ENCODE measurements at places on chromosomes 5 and 9.

GRCh38 chr9:135989157-135989556, 28.0 kb upstream of the UBAC1 start:
- no peak for DNase-seq

- no peak for DNase-seq
Measured at GRCh38 chr5:170563824-170564567, 60.2 kb downstream of the KCNIP1 start.

GRCh38 chr9:26324786-26325443, 567.7 kb downstream of the CAAP1 start:
- no peak for DNase-seq

- DNase-seq: no peak
Measured at GRCh38 chr5:143573568-143574170, 170.2 kb upstream of the NR3C1 start.

GRCh38 chr5:169064093-169064492, 236.8 kb downstream of the SLIT3 start:
- no peak for DNase-seq

DNA sequence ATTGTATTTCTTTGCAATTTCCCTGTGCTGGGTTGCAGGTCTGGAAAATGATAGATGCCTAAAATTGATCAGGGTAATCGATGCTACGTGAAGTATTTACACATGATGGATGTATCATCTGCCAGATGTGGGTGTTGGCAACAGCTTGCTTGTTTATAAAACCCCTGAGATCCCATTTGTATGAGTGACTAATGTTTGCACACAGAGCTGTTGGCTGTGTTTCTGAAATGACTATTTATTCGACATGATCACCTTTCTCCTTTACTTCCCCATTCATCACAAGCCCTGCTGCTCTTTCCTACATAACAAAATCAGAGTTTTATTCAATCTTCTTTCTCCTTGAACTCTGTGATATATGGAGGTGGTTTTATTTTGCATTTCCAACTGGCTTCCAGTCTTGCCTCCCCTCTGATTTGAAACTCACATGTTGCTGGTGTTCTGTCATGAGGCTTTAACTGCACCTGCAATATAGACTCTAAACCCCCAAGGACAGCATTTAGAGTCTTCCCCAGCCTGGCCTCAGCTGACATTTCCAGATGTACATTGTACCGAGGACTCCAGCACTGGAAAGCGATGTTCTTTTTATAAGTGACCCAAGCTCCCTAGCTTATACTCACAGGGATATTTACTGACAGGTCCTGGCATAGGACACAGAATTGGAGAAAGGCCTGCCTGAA, 50.7 kb upstream of the SHB start:
- DNase-seq: no peak

- no peak for DNase-seq
Measured at GRCh38 chr9:71620746-71621145, 147.6 kb downstream of the CEMIP2 start.

DNA sequence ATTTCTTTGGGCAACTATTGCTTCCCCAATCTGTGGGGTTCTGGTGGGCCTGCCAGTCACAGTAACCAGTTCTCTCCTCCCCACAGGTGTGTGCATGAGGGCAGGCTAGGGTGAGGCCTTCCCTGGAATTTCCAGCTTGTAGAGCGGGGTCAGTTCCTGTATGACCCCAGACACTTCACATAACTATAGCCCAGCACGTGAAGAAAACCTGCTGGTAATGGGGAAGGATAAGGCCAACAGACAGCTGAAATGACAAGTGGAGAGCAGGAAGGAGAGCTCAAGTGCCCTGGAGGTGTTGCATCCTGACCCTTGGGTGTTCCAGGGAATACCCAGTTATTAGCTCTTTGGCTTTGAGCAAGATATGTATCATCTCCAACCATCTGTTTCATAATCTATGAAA, 142.2 kb downstream of the CDC42SE2 start:
- DNase-seq: no peak

- no peak for DNase-seq
Measured at GRCh38 chr9:96073531-96074480, 198.3 kb downstream of the ERCC6L2 start.

DNA sequence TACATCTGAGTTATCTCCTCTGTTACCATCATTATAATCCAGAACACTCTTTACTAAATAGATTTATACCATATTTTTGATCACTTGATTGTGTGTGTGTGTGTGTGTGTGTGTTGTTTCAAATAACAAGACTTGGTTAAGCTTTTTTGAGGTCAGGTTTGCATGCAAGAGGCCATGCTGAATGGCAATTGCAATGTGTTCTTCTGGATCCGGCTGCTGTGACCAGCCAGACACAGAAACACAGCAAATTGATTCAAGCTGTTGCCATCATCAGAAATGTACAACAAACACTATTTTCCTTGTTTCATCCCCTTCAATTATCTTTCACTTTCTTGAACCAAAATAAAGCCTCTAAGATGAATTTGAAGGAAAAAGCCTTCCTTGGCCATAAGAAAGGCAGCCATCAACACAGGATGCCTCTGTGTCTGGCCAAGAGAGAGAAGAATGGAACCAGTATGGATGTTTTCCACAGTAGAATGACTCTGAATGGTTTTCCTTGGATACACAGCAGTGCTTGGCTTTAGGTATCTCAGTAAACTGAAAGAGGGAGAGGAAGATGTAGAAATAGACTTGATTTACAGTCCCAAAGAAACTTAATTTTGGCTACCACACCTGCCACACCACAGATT, 53.9 kb downstream of the DPYSL3 start:
- DNase-seq: no peak

GRCh38 chr9:115161446-115161845, 43.5 kb upstream of the TNC start:
- DNase-seq: no peak

DNA sequence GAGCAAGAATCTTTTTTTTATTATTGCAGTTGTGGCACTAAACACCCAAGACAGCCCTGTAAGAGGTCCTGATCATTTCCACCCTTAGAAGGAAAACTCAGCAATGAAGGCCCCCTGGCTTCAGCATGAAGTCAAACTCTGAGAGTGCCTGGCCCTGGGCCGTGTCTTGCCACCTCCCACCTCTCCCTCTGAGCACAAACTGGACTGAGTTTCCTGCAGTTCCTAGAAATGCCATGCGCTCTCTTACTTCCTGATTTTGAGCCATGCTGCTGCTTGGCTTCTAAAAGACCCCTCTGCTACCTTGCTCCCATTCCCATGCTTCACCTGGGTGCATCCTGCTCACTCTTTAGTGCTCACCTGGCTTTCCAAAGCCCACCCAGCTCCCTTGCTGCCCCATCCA, 140.4 kb upstream of the KLF9 start:
- DNase-seq: no peak

- DNase-seq: no peak
Measured at GRCh38 chr5:41851116-41851515, 19.1 kb downstream of the OXCT1 start.

DNA sequence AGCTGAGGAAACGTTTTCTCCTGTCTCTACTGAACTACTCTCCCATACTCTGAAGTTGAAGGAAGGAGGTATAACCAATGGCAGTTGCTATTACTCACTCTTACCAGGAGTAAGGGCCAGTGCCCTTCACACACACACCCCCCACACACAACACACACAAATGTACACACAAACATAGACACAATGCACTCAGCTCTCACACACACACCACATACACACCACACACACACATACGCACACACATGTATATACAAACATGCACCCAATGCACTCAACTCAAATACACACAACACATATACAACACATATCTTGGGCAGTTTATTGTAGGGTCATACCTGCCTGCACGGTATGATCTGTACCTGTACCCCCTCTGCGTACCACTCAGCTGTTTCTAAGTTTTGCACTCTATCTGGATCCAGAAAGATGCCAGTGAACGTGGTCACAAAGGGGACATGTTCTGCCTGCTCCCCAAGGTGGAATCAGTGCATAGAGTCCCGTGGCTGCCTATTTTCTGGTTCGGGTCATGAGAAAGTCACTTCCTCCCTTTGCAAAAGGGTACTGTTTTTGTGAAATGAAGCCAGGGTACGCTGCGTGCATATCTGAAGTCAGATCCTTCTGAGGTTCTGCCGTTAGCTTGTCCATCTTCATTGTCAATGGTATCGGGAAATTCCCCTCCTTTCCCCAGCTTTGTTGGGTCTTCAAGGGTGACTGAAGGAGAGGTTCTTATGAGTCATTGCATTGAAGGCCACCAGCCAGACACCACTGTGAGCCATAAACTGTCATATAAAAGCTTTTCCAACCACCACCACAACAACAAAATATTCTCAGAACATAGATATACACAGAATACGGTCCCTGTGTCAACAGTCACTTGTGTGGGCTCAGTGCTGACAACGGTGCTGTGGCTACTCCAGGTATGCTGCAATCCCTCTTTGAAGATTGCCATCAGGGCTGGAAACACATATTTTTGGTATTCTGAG, 131.9 kb downstream of the UGCG start:
- DNase-seq: no peak

DNA sequence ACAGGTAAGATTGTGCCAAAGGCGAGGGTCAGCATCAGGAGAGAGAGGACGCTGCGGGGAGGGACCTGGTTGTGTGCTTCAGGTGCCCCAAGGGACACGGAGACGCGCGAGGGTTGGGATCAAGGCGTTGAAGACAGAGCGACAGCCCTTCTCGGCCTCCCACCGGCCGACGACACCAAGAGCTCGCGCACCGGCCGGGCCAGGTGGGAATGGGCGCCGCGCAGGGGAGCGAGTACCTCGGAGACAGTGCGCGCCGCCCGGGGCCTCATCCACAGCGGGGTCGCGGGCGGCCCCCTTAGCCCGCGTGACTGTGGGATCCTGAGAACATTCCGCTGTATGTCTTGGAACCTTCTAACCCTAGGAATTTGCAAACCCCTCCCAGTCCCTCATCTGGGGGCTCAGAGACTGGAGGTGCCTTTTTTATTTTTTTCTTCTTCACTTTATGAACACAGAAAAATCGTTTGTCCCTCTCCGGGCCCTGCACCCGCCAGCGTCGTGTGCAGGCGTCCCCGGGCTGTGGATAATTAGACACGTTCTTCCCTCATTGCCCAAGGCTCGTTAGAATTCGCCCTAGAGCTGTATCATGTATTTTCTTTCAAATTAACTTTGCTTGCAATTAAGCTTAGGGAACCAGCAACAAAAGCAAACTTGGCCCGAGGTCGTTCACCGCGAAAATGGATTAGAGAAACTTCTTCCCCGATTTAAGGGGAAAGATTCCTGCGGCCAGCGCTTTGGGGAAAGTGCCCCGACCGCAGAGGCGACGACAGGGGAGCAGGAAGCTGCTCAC, 4.8 kb downstream of the FOXE1 start:
- DNase-seq: no peak

- no peak for DNase-seq
Measured at GRCh38 chr9:20698782-20699181, 14.7 kb downstream of the FOCAD start.

GRCh38 chr9:34079181-34079580, 30.5 kb upstream of the UBAP2 start:
- no peak for DNase-seq

GRCh38 chr5:131180407-131180806, 9.7 kb downstream of the LYRM7 start:
- DNase-seq: no peak

GRCh38 chr5:76789991-76790581, 28.7 kb upstream of the F2RL1 start:
- DNase-seq: no peak

DNA sequence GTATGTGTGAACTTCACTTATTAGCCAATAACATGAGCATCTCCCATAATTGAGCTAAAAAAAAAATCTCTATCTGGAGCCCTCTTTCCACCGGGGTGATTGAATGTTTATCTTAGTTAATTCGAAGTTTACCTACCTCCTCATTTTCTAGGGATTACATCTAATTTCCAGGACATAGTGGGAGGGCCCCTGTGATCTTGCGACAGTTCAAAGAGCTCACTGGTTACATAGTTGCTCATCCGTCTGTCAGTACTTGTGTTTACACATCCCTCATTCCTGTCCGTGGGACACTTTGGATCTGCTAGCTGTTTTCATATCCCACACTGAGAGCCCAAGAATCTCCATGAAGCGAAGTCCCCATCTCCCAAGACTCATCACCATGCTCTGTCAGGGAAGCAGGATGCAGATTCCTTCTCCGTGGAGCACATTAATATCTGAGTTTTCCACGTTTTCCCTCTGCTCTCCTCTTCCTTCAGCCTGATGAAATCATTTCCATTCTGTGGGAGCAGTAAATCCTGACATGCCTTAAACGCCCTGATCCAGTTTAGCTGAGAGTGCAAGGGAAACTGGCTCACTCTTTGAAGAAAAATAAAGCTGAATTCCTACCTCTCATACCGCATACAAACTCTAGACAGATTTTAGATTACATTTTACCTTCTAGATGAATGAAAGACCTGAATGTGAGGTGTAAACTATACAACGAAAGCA, 10.2 kb upstream of the SFXN1 start:
- DNase-seq: no peak

- no peak for DNase-seq
Measured at GRCh38 chr5:149486726-149487635, 64.3 kb downstream of the CSNK1A1 start.

DNA sequence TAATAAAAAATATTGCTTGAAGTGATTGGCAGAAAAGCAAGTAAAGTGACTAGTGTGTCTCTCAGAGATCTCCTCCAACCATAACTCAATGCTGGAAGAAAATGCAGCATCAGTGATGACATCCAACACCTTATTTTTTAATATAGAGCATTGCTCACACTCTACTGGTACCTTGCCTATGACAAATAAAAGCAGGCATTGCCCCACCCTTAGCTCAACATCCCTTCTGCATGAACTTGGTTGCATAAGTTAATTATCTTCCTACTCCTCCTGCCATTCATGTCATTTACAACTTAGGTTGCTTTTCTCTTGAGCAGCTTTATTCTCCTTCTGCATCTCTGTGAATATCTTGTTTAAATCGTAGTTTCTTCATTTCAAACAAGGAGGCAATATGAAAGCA, 41.2 kb downstream of the FEM1C start:
- no peak for DNase-seq

- peak; percentile 28 for DNase-seq
Measured at GRCh38 chr5:55187370-55187769, 14.4 kb upstream of the CDC20B start.

DNA sequence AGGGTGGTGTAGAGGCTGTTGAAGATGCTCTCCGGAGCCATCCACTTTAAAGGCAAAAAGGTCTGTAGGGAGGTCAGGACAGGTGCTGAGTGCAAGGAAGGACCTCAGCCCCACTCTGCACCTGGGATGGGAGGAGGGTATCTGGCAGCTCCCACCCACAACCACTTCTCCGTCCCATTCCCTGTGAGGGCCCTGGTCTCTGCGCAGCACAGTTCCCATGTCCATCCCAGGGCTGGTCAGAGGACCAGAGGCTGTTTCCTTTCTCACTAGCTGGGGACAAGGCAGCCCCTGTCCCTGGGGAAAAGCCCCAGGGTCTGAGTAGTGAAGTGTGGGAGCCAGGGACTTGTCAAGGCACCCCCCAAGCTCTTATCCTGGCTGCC, 33.7 kb upstream of the CSF1R start:
- no peak for DNase-seq

DNA sequence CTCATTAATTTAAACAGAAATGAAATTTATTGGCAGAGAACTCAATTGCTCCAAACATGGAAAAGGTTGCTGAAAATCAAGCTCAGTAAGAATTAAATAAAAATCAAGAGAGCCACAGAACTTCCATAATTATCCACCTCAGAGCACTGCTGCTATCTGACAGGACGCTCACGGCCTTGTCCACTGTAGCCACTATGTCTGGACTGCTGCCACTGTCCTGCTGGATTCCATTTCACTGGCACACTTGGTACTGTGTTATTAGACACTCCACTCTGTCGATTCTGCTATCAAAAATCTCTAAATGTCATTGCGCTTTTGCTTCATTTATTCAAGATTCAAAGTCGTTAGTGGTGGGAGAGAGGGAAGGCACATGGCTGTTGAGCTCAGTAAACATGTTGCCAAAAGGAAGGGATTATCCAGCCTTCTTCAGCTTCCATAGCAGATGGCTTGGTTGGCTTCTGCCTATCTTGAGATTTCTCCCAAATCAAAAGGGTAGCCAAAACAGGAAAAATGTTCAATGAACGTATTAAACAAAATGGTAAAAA, 815.0 kb downstream of the CDH18 start:
- DNase-seq: no peak

All from NCI-H1105 (cell line).